Cerebellar nuclear complex (tissue), 1 donor: ENCODE measurements at places on chromosomes 6 and 20.

- DNase-seq: no peak
Observed at GRCh38 chr6:109469591-109470189, 13.3 kb downstream of the ZBTB24 start.

- DNase-seq: no peak
Observed at GRCh38 chr6:13355043-13355945, 27.0 kb upstream of the TBC1D7 start.

- DNase-seq: no peak
Observed at GRCh38 chr20:61086031-61086430, 166.0 kb upstream of the CDH4 start.

DNA sequence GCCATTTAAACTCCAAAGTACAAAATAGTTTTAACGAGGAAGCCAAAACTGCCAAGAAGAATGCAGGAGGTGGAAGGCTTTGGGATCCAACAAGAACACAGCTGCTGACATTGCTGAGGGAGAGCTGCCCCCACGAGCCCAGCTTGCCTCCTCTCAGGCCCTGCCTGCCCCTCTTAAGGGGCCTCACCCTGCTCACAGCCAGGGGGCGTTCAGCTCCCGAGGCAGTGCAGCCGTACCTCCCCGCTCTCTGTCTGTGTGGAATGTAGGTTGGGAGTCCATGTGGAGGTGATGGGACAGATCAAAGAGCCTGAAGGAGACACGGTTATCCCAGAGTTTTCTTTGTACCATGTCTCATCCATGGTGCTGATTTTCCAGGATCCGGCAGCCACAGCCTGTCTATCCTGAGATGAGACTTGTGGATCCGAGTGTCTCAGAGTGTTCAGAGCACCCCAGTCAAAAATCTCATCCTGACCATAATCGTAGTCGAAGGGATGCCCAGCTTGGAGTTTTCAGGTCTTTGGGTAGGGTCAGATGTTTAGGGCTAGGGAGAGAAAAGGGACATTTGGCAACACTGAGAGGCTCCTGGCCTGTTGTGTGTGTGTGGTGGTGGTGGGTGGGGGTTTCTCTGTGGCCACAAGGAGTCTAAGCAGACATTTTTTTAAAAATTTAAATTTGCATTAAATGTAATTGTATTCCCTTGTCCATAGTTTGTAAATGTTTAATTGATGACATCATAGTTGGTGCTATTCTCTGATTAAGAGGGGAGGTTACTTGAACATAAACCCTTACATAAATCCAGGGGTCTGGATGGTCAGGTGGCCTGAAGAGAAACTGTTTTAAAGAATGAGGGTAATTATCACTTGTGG is 111.4 kb upstream of the CLDN20 start:
- no peak for DNase-seq

DNA sequence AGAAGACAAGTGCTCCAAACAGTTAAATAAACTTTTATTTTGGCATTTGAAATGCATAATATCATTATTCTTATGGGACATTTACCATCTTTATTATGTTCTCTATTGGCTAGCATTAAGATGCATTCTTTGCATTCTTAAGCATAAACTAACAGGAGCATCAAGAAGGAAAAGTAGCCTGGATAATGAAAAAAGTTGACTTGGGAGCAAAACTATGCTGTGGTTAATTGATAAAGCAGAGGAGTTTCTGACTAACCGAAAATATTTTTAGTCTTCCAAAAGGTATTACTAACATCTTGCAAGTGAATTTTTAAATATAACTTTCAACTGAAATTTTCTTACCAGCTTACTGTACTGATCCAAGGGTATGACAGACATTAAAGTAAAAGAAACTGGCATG is 140.3 kb downstream of the FLRT3 start:
- no peak for DNase-seq

DNA sequence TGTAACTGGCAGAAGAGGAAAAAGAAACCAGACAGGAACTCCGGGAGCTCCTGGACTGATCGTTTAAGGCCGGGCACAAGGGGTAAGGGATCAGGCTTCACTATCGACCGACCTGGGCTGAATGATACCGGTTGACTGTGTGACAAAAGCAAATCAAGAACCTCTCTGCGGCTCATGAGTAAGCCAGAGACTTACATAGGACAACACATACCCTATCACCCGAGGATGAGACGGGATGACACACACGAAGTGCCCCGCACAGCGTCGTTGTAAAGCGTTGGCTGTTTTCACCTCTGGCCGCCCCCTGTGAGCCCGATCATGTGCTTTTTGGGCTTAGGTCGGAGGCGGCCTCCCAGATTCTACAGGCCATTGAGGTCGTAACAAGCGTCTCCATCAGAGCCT is 695 bp upstream of the TGIF2 start:
- no peak for DNase-seq

DNA sequence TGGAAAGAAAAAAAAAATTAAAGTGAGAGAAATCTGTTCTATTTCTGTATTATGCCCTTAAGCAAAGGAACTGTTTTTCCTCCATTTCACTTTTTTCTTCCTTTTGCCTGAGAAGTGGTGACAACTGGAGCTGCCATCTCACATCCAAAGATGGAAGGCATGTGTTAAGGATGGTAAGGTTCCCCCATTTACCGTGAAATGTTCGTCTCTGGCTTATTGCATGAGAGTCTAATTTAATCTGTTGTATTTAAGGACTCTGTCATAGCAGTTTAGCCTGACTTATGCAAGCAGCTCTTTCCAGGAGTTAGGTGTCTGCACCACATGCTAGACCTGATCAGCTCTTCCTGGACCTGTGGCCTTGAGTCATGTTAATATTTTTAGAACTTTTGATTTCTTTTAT is 389.5 kb upstream of the MAP3K7 start:
- DNase-seq: no peak

DNA sequence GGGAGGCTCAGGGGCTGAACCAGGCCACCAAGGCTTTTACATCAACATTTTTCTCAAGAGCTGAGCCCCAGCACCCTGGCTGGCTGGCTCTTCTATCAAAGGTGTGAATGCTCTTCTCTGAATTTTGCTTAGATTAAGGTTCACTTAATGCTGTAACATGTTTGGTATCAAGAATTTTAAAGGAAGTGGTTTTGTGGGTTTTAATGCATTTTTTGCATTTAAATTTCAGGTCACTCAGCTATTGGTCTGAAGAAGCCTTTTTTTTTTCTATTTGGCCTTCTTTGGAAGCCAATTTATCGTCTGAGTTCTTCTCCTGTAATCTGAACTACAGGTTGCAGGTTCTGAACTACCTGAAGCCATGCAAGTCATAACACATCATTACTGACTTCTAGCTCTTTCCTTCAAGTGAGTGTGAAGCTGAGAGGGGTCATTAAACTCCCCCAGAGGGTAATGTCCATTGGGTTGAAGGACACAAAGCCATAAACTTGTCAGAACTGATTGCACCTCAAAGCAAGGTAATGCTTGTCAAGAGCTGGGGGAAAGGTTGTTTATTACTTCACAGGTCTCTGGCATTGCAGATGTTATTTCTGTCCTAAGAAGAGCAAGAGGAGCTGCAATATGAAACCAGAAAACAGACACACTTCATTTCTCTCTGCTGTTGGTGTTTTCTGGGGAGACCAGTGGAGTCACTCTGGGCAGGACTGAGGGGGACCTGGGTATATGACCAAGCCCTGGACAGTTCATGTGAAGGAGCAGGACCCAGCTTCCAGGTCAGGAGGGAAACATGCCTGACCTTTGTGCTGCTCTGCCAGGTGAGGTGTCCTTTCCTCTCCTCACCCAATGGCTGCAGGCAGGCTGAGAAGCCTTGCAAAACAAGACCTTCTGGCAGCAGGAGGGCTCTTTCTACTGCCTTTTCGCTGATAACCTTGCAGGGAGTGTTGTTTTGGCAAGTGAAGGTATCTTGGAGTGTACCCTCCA is 26.1 kb upstream of the NEDD9 start:
- DNase-seq: no peak

DNA sequence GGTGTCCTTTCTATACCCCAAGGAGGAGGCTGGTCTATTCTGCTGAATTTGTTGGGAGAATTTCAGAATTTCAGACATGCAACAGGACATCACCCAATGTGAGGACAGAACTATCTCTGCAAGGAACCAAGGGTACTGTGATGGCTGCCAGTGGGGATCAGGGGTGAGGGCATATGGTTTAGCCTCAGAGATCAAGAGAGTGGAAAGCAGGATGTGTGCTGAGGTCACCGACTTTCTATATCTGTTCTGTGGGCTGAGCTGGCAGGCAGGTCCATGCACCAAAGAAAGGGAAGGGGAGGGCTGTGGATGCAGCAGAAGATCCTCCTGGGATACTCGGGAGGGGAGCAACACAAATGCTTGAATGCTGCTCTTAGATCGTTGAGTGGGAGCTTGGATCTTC is 28.8 kb downstream of the MYT1 start:
- DNase-seq: no peak

DNA sequence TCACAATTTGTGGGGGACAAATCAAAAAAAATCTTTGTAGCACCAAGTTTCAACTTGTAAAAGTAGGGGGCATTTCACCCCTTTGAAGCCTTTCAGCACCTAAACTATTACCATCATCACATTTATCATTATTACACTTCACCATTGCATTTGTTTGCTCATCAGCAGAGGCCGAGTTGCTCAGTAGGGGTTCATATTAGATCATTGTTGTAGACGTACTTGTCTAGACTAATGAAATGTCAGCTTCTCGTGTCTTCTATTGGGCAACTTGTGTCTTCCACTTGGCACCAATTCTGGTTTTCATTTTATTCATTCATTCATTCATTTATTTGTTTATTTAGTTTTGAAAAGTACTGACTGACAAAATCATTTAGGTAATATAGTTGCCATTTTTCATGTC is 338.3 kb upstream of the KCNQ5 start:
- DNase-seq: no peak

GRCh38 chr20:45842169-45842812 is 8.7 kb downstream of the SNX21 start:
- DNase-seq: no peak

GRCh38 chr20:64146301-64146935 is 17.8 kb upstream of the MYT1 start:
- no peak for DNase-seq

- no peak for DNase-seq
Observed at GRCh38 chr6:95383878-95384277, 193.5 kb upstream of the MANEA start.

- DNase-seq: no peak
Observed at GRCh38 chr20:51659491-51660050, 108.6 kb downstream of the ATP9A start.

GRCh38 chr20:35027301-35027700 is 65.3 kb downstream of the TRPC4AP start:
- no peak for DNase-seq

GRCh38 chr6:56144538-56145324 is 102.6 kb downstream of the COL21A1 start:
- no peak for DNase-seq

DNA sequence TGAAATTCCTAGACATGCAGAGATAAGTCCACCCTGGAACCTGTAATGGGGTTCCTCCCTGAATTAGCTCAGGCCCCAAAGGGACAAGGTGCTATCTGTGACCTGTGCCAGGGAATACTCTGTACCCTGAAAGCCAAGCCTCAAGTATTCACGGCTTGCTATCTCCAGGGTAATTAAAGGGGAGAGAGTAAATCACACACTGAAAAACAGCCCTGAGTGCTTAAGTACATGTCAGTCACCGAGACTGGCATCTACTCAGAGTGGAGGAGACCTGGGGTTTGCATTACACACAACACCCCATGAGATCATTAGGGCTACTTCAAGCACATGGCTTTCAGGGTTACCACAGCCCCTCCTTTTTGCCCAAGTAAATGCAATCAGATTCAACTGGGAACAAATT is 188.1 kb downstream of the CD83 start:
- DNase-seq: no peak

DNA sequence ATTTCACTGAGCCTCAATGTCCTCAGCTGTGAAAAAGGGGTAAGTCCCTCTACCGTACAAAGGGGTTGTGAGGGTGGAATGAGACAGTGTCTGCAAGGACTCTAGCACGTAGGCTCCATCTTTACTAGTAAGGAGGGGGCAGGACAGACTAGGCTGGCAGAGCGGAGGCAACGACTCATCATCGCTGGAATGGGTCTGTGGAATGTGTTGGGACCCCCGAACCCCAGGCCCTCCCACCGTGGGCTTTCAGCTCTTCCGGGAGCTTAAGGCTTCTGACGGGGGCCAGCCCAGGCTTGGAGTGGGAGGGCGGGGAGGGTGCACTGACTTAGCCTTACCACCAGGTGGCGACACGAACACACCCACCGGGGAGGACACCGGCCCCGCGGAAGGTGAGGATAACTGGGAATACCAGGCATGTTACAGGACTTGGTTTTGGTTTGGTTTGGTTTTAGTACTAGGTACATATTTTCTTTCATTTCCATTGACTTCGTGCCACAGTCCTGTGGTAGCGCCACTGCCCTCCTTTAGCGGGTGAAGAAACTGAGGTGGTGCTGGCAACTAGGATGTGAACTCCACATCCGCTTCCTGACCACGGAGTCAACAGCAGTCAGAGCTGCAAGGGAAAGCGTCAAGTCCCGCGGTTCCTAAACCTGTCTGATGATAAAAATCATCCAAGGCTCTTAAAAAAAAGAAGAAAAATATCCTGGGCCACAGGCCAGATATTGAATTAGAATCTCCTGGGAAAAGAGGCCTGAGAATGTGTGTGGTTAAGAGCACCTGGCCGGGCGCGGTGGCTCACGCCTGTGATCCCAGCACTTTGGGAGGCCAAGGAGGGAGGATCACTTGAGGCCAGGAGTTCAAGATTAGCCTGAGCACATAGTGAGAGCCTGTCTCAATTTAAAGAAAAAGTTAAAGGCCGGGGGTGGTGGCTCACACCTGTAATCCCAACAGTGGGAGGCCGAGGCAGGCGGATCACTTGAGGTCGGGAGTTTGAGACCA is 10.3 kb upstream of the TULP1 start:
- DNase-seq: no peak

DNA sequence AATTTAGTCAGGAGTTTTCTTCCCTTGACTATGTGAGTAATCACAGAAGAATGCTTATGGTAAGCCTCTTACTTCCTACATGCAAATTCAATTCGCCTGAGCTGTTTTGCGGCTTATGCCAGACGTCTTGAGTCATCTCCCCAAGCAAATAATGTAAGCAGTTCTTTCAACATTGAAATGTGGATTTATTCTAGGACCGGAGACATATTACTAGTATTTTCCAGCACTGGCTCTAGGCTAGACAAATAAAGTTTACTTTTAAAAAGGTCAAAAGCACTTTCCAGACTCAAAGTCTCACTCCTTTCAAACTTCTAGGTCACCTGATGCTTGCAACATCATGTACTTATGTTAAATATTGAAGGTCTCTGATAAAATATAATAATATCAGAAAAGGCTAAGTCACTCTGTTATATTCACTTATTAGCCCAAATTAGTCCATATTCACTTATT is 38.1 kb upstream of the NOX3 start:
- no peak for DNase-seq
